Stimulated activated CD4-positive, alpha-beta T cell treated with anti-CD3 and anti-CD28 coated beads, Interleukin-15, amount 100 ng/mL, for 1 hour (primary cell): ENCODE measurements at places on chromosomes 2 and 18.

GRCh38 chr2:179825494-179825893, 35.9 kb downstream of the ZNF385B start:
- no peak for DNase-seq

GRCh38 chr2:95159690-95160449, at the start of gene ZNF514:
TSS of gene ZNF514 (minus strand) at chr2:95159848. CDS start at chr2:95153253, 6,595 bp downstream.
- peak; percentile 60 for DNase-seq

GRCh38 chr2:43519643-43520221, 76.1 kb downstream of the THADA start:
- no peak for DNase-seq

DNA sequence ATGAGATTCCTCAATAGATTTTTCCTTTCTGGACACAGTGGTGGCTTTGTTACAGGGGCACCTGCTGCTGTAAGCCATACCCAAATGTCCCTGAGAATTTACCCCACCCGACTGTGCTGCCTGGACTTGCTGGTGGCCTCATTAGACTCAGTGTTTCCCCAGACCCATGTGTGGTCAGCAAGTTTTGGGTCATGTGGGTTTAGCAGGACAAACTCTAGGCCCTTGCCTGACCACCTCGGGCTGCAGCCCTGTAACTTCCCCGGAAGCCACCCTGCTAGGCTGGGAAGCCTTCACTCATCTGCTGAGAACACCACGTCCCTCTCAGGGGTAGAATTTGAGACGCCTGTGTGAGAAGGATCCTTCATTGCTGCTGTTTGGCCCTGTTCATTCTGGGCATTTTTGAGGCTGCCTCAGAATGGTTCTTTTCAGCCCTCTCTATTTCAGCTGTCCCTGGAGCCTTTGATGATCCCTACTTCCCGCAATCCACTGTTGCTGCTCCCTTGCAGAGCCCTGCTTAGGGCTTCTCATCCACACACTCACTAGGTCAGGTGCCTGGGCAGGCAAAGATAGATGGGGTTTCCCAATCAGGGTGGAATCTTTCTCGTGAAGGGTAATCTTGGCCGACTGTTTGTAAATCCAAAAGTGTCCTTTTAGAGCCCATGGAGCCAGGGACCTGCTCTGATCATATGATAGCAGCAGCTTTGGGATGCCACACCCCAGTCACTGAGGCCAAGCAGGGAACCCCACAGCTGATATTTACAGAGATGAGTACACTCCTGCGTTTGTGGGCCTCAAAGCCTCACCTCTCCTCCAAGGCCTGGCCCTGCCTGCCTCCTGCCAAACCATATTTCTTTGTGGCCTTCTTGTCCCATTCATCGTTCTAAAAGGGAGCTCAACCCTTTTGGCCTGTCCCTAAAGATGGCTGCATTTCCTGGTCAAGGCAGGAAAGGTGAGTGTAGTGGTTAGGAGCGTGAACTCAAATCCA, 6.7 kb downstream of the EHD3 start:
- no peak for DNase-seq

DNA sequence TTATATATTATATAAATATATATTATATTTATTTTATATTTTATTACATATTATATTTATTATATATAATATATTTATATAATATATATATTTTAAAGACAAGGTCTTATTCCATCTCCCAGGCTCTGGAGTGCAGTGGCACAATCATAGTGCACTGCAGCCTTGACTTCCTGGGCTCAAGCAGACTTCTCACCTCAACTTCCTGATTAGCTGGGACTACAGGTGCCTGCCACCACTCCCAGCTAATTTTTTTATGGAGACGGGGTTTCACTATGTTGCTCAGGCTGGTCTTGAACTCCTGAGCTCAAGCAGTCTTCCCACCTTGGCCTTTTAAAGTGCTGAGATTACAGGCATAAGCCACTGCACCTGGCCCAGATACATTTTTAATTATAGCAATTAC, 110.0 kb downstream of the PHLPP1 start:
- DNase-seq, result no peak

DNA sequence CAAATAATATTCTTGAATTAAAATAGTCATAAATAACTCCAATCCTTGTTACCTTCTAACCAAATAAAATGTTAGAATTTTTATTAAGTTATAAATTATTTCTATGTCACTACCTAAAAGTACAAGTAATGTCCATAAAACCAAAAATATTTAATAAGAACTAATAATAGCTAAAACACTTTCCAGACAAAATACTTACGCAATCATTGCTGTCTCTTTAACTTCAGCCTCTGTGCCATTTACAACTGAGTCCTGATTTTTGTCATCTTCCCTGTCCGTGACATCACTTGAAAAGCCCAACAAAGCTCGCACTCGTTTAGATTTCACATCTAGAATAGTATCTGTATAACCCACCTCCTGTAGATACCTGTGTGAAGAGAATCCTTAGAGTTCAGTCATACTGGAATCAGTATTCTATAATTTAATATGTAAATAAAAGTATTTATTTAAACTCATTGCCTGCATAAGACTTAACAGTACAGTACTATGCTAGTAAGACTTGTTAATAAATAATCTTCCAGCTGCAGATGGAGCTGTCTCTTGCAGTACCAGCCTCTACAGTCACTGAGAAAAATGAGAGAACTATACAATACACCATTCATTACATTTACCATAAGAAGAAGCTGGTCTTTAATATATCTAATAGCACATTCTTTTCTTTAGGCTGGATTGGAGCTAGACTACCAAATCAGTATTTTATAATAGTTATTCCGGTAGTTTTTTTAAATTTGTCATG, 63.8 kb downstream of the STRN start:
- DNase-seq, result no peak

- DNase-seq, result no peak
Measured at GRCh38 chr2:105488285-105488684, 89.4 kb upstream of the FHL2 start.

- no peak for DNase-seq
Measured at GRCh38 chr2:98036349-98037000, 40.7 kb upstream of the TMEM131 start.

GRCh38 chr18:68234131-68234530, 480.8 kb downstream of the TMX3 start:
- no peak for DNase-seq

- no peak for DNase-seq
Measured at GRCh38 chr2:160241251-160242137, 41.4 kb upstream of the ITGB6 start.

DNA sequence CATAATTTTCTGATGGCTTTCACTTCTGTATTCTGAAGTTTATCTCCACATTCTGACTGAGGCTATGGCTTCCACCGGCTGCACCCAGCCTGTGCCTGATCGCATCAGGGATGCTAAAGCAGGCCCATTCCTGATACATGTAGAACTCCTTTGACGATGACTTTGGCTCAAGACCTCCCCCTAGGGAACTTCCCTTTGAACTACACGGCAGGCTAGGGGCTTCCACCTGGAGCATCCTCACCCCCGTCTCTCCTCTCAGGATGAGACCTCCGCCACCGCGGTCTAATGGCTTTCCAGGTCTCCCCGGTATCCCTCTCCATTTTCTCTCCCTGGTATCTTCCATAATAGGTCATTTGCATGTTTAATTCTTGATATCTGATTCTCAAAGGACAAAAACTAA, 214.9 kb upstream of the CHST9 start:
- DNase-seq, result no peak

DNA sequence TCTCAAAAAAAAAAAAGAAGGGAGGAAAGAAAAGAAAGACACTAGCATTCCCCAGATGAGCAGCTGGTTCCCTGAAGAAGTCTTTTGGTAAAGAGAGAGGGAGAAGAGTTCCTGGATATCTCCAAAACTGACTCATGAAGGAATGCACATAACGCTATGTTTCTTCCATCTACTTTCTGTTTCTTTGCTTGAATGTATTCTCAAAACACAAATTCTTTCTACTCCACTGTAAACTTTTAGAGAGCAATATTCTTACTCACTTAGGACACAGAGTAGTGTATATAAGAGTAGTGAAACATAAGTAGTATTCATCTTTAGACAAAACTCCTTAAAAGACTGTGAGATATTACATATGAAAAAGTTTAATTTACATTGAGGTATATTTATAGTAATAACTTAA, 64.2 kb downstream of the TRIP12 start:
- no peak for DNase-seq

DNA sequence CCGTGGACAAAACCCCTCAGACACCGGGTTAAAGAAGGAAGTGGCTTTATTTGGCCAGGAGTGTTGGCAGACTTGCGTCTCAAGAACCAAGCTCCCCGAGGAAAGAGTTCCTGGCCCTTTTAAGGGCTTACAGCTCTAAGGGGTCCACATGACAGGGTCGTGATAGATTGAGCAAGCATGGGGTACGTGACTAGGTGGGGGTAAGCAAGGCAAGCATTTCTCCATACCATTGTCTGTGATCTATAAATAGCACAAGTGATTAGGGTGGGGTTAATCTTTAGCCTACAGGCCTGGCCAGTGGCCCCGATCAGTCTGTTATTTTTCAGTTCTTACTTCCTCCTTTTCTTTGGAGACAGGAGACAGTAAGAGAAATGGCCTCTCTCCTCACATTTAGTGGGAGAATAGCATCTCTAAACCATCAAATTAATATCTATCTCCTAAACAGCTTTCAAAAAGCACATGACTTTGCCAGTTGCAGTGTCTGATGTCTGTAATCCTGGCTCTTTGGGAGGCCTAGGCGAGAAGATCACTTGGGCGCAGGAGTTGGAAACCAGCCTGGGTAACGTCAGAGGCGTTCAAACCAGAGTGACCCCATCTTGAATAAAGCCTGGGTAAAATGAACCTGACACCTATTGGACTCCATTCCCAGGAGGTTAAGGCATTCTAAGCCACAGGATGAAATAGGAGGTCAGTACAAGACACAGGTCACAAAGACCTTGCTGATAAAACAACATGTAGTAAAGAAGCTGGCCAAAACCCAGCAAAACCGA, 18.3 kb upstream of the CNOT11 start:
- DNase-seq, result no peak

- no peak for DNase-seq
Measured at GRCh38 chr18:30811580-30811979, 231.0 kb downstream of the DSC3 start.

DNA sequence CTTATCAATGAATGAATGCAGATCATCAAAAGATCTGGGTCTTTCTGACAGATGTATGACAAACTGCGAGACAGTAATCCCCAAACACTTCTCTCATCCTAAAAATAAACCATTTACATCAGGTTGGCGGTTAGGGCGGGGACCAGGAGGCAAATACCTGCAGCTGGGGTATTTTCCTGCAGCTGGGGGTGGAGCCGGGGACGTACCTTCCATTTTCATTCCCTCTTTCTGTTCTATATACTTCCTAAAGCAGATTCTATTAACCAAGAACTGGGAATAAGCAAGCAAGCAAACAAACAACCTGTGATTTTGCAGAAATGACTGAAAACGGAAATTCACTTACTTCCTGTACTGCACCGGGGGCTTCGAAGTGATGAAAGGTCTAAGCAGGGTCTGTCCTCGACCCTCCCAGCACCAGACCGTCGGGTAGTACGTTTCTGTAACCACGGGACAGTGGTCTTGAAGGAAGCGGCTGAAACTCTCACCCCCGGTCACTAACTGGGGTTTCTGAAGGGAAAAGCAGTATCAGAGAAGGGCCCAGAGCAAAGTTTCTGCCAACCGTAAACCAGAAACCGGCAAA, 1.2 kb downstream of the ABHD3 start:
- DNase-seq, result no peak

DNA sequence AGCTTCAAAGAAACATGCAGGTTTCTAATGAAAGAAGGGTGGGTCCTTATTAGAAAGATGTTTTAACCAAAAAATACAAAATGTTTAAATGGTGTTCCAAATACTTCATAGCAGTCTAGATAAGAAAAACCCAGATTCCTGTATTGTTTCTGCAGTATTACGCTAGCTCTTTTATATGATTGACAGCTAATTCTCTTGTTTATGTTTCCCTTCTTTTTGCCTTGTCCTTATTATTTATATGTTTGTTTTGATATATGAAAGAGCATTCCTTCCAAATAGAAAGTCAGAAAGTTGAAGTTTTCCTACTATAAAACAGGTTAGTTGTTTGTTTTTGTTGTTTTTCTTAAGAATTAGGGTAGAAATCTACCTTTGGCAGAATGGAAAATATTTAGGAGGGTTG, 41.1 kb upstream of the PNPT1 start:
- DNase-seq, result no peak

GRCh38 chr2:138003411-138003810, 39.1 kb downstream of the HNMT start:
- no peak for DNase-seq

- DNase-seq, result no peak
Measured at GRCh38 chr2:86023366-86023712, 82.3 kb downstream of the POLR1A start.

DNA sequence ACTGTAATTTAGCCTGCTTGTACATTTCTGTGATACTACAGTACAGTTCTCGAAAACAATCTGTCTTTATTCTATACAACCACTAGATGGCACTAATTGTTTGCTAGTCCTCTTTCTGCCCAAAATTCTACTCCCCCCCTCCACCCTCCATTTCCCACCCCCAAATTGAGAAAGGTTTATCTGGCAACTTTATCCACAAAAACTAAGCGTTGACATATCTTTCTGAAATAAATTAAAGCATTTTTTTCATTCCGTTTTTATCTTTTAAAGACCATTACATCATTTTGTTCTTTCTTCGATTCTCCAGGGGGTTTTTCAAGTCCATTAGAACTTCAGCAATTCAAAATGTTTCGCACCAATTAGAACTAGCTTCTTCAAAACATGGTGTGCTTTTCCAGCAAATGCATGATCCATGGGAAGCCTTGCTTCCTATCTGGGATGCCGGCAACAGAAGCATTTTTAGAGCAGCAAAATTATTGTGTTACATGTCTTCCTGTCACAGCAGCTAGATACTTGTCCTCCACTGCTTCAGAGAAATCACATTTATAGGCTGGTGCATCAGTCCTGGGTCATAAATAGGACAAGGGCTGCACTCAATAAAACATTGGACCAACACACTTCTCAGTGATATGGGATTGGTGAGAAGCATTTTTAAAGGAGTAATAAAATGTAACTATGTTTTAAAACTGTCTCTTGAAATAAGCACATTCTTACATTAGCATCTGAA, 241.3 kb downstream of the PAX3 start:
- DNase-seq, result no peak

- no peak for DNase-seq
Measured at GRCh38 chr2:176150584-176151441, 537 bp upstream of the HOXD4 start.

GRCh38 chr18:30088238-30089015, 954.1 kb downstream of the DSC3 start:
- no peak for DNase-seq

GRCh38 chr2:85619617-85620016, 3.6 kb downstream of the USP39 start:
- DNase-seq, result no peak

DNA sequence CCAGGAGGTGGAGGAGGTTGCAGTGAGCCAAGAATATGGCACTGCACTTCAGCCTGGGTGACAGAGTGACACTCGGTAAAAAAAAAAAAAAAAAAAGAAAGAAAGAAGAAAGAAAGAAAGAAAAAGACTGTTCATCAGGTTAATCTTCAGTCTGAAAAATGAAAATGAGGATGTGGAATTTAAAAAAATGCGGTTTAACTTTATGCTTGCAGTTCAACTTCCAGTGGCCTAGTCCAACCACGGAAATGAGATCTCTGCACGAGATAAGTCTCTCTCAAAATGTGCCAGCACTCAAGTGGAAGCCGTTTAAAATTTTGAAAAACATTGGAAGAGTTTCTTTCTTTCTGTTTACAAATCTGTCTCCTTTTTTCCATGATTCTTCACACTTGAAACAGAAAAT, 112.1 kb downstream of the DOCK10 start:
- no peak for DNase-seq
